ENCODE measurements at places on chromosomes 2 and 18. TPM values are rescaled to one million over a fixed set of nuclear protein-coding genes. Genes with fewer than 3 reads are reported as not detected.

The BMP10 gene
- total RNA-seq, result not detected

- no peak overlapping the region for H3K27ac ChIP-seq
- no peak overlapping the region for H3K4me3 ChIP-seq
- H3K4me1 ChIP-seq, result no peaks in the 10 kb centered on the region
- H3K36me3 ChIP-seq, result no peaks in the 10 kb centered on the region
- DNase-seq, result no peak
- H3K27me3 ChIP-seq, result no peaks in the 10 kb centered on the region
Measured at GRCh38 chr2:187299122-187299906, 148.7 kb downstream of the CALCRL start.

The DNAJC27 gene
- 8.0 TPM for total RNA-seq

The LGALSL gene
- total RNA-seq, result 0.73 TPM

DNA sequence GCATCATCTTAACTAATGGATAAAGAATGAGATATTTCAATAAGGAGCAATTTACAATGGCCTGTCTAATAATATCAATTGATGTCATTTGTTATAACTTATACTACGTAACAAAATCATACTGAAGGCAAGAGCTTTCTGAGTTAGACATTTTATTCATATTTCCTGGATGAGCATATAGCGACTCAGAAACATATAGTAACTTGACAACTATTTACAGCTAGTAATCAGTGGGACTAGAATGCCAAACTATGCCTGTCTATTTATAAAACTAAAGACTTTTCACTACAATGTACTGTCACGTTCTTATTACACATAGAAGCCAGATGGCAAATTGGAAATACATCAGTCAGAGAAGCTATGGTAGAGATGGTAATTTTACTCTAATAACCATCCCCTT, 766.2 kb upstream of the TMEFF2 start:
- no peaks in the 10 kb centered on the region for H3K27me3 ChIP-seq
- no peak for DNase-seq
- H3K4me3 ChIP-seq, result no peak overlapping the region
- no peaks in the 10 kb centered on the region for H3K4me1 ChIP-seq
- H3K27ac ChIP-seq, result no peak overlapping the region

DNA sequence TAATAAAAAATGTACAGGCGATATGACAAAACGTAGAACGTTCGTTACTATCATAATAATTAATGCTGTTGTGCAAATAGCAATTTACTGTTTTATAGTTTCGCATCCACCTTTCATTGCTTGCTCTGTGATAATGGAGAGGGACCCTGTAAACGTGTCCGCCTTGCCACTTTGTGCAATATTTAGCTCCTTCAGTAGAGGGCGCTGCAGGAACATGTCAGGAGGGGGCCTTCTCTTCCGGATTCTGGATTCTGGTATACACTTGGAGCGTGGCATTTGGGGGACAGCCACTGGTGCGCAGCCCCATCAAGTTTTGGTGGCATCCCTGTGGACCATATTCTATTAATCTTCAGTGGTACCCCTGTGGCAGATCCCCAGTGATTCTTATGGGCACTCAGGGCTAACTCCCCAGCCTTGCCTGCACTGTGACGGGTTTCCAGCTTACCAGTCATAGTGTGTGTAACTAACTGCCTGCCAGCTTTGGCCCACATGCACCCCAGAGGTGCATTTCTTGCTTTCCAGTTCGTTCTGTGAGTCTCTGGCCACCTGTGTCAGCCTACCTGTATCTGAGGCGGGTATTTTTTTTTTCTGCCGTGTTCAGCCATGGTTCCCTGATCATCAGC, 140.3 kb downstream of the CYRIA start:
- H3K27ac ChIP-seq, result no peak overlapping the region
- no peaks in the 10 kb centered on the region for H3K27me3 ChIP-seq
- H3K4me1 ChIP-seq, result no peaks in the 10 kb centered on the region
- H3K4me3 ChIP-seq, result no peak overlapping the region
- peak; percentile 30 for DNase-seq
- no peaks in the 10 kb centered on the region for H3K36me3 ChIP-seq

The WNT10A gene
- not detected for total RNA-seq

DNA sequence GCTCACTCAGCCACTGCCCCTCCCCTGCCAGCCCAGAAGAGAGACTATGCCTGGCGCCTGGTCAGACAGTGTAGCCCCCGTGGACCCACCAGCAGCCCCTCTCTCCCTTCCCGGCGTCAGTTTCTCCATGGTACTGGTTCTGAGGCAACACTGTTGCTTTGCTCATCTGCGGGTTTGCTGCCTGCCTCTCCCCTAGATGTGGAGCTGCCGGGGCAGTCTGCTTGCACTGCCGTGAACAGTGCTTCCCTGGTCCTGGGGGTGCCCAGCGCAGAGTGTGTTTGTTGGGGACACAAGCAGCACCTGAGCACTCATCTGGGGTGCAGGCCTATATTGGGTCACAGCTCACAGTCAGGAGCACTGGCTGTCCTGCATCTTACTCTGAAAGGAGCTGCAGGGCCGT, 309.9 kb downstream of the NDUFA10 start:
- H3K27ac ChIP-seq, result no peak overlapping the region
- no peak overlapping the region for H3K4me3 ChIP-seq
- no peaks in the 10 kb centered on the region for H3K4me1 ChIP-seq
- no peak for DNase-seq

GRCh38 chr18:25322806-25323205, 29.2 kb downstream of the ZNF521 start:
- no peaks in the 10 kb centered on the region for H3K36me3 ChIP-seq
- no peak overlapping the region for H3K4me3 ChIP-seq
- no peak for DNase-seq
- H3K27ac ChIP-seq, result no peak overlapping the region
- H3K4me1 ChIP-seq, result no peaks in the 10 kb centered on the region

- no peak overlapping the region for H3K4me3 ChIP-seq
- H3K36me3 ChIP-seq, result no peaks in the 10 kb centered on the region
- DNase-seq, result no peak
- H3K27me3 ChIP-seq, result no peaks in the 10 kb centered on the region
- H3K27ac ChIP-seq, result no peak overlapping the region
Measured at GRCh38 chr2:180203972-180204371, 196.9 kb upstream of the CWC22 start.

DNA sequence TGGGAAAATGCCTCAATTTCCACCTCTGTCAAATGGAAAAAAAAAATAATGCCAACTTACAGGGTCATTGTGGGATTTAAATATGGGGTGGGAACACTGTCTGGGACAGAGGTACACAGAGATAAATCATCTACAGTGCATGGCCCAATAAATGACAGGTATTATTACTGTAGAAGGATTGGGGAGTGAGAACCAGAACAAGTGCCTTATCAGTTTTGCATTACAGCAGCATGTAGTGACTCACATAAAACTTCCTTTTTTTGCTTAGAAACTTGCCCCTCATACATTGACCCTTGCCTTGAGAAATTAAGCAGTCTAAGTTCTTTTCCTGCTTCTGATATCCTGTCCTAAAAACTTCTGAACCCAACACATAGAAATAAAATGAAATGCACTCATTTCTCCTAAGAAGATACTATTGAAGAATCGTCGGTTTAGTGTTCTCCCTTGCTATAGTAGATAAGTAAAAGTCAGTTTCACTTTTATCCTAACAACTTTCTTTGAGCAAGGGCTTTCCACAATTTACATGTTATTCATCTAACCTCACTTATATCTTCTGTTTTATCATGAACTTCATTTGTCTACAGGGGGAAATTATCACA, 121.0 kb upstream of the HAAO start:
- H3K36me3 ChIP-seq, result no peaks in the 10 kb centered on the region
- DNase-seq, result no peak
- H3K27ac ChIP-seq, result no peak overlapping the region
- H3K4me3 ChIP-seq, result no peak overlapping the region
- peaks cover 3% of the 10 kb centered on the region for H3K4me1 ChIP-seq
- peaks cover 2% of the 10 kb centered on the region for H3K27me3 ChIP-seq

The CHST9 gene
- total RNA-seq, result not detected

DNA sequence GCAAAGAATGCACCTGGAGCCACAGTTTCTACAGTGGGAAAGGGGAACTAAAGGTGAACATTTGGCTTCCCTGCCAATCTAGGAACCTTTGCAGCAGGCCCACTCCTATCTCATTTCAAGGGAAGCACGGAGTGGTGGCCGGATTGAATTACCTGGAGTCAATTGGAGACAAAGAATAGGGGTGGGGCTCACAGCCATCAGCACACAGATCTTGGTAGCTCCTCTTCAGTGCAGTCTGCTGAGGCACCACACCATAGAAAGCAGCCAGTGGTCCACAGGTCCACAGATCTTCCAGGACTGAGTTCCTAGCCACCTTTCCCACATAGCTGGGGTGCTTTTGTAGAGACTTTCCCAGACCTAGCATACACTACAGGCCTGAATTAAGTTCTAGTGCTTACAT, 43.5 kb upstream of the NXPH2 start:
- no peaks in the 10 kb centered on the region for H3K4me1 ChIP-seq
- H3K27ac ChIP-seq, result no peak overlapping the region
- no peak for DNase-seq
- H3K27me3 ChIP-seq, result peaks cover 4% of the 10 kb centered on the region
- no peak overlapping the region for H3K4me3 ChIP-seq

DNA sequence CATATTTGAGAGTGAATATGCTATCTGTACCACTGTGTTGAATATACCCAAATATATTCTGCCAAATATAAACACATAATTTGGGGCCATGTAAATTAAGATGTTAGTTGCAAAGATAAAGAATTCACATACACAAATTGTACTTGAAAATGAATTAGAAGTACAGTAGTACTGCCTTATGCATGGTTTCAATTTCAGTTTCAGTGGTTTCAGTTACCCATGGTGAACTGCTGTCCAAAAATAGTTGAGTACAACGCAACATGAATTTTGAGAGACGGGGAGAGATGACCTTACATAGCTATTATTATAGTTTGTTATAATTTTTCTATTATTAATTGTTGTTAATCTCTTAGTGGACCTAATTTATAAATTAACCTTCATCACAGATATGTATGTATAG, 1313.0 kb upstream of the FAM98A start:
- no peaks in the 10 kb centered on the region for H3K27me3 ChIP-seq
- H3K36me3 ChIP-seq, result no peaks in the 10 kb centered on the region
- H3K4me1 ChIP-seq, result no peaks in the 10 kb centered on the region
- H3K4me3 ChIP-seq, result no peak overlapping the region

GRCh38 chr18:8991155-8991554, 111.3 kb upstream of the NDUFV2 start:
- no peaks in the 10 kb centered on the region for H3K4me1 ChIP-seq
- no peak for DNase-seq
- no peaks in the 10 kb centered on the region for H3K36me3 ChIP-seq
- peaks cover 12% of the 10 kb centered on the region for H3K27me3 ChIP-seq

The CD207 gene
- not detected for total RNA-seq

- H3K4me3 ChIP-seq, result no peak overlapping the region
- H3K27me3 ChIP-seq, result peaks cover 8% of the 10 kb centered on the region
- no peak overlapping the region for H3K27ac ChIP-seq
Measured at GRCh38 chr2:33278245-33278943, 198.1 kb upstream of the RASGRP3 start.

The KCNJ3 gene
- not detected for total RNA-seq

The FSHR gene
- not detected for total RNA-seq

Data from activated CD8-positive, alpha-beta T cell treated with anti-CD3 and anti-CD28 coated beads, Interleukin-2, amount 10 ng/mL, durations not matched to agents 7 days and 5 days (primary cell).